ENCODE measurements at places on chromosomes 3 and 15. TPM values are rescaled to one million over a fixed set of nuclear protein-coding genes. Genes with fewer than 3 reads are reported as not detected.
A peak's percentile ranks its signal among the peaks of the same experiment; 100 is the strongest.

DNA sequence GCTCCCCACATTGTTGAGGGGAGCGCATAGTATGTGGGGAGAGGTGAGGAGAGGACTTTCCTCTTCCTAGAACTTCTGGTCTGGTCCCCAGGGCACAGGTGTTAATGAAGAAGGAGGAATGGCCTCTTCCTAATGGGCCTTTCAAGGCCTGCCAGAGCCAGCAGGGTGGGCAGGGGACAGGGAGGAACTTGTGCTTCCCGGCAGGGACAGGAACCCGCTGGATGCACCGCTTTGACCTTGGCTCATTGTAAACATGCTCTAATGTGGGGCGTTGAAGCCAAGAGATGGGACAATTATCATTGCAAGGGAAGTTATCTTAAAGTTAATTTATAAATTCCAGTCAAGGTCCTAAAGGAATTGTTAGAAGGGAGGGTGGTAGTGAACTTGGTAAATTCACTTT lies 21.0 kb upstream of the CHRNB4 start:
- H3K27me3 ChIP-seq, result no peaks in the 10 kb centered on the region
- H3K4me3 ChIP-seq, result no peak overlapping the region
- H3K36me3 ChIP-seq, result no peaks in the 10 kb centered on the region
- no peaks in the 10 kb centered on the region for H3K4me1 ChIP-seq
- no peak overlapping the region for H3K27ac ChIP-seq
- DNase-seq, result no peak

GRCh38 chr3:174232658-174233429 lies 626.3 kb upstream of the NAALADL2 start:
- H3K36me3 ChIP-seq, result no peaks in the 10 kb centered on the region
- no peak overlapping the region for H3K4me3 ChIP-seq
- no peaks in the 10 kb centered on the region for H3K4me1 ChIP-seq

- no peaks in the 10 kb centered on the region for H3K4me1 ChIP-seq
- no peak overlapping the region for H3K27ac ChIP-seq
- no peaks in the 10 kb centered on the region for H3K36me3 ChIP-seq
- no peak for DNase-seq
- H3K27me3 ChIP-seq, result peaks cover 14% of the 10 kb centered on the region
Measured at GRCh38 chr3:14620512-14620911, 31.1 kb upstream of the CCDC174 start.

DNA sequence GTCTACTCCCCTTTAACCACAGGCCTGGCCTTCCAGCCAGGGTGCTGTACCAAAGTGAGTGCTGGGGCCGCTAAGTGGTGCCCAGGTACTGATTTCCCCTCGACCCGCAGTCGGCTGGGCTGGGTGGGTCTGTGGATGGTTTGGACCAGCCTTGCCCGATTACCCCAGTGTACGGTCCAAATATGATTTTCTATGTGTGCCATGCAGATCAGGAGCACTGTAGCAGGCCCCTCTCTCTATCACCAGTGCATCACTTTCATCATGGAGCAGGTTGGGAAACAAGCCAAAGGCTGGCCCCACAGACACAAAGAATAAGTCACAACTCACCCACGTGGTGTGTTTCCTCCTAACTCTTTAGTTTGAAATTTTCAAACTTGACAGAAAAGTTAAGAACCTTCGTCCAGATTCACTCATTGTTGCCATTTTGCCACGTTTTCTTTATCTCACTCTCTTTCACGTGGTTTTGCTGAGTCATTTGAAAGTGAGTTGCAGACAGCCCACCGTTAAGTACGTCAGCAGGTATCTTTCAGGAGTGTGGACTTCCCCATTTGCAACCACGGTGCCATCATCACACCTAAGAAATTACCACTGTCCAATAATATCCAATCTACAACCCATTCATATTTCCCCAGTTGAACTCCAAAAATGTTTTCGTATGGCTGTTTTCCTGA lies 37.0 kb downstream of the ZNF710 start:
- peaks cover 81% of the 10 kb centered on the region for H3K4me1 ChIP-seq
- no peaks in the 10 kb centered on the region for H3K27me3 ChIP-seq
- peak overlapping the region; percentile 17 for H3K4me3 ChIP-seq
- no peaks in the 10 kb centered on the region for H3K36me3 ChIP-seq
- peak overlapping the region; percentile 71 for H3K27ac ChIP-seq

DNA sequence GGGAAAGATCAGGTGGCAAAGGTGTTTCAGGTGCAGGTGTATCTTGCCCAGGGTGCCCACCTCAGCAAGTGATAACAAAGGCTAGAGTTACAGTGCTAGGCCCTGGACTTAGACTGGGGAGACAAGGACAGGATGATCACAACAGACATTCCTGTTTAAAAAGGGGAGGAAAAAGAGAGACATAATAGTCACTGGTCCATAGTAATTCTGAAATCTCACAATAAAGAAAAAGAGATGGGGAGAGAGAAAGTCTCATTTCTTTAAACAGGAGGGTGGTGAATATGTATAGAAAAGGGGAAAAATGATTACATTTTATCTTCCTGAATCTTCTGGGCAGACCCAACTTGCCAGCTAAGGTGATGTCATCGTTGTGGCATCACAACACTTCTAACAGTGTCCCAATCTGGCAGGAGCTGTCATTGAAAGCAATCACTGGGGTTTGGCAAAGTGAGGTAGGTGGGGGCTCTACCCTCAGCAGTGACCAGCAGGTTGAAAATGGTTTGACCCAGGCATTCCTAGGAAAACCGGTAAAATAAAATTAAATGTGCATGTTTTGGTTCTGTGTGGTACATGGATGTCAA lies 99.5 kb downstream of the ZNF621 start:
- no peak overlapping the region for H3K27ac ChIP-seq
- DNase-seq, result peak; percentile 22
- no peaks in the 10 kb centered on the region for H3K27me3 ChIP-seq
- H3K36me3 ChIP-seq, result peaks cover 32% of the 10 kb centered on the region
- peaks cover 13% of the 10 kb centered on the region for H3K4me1 ChIP-seq

GRCh38 chr3:136350132-136350531 lies 100.0 kb downstream of the PCCB start:
- no peak overlapping the region for H3K27ac ChIP-seq
- H3K36me3 ChIP-seq, result peaks cover 39% of the 10 kb centered on the region
- H3K4me1 ChIP-seq, result peaks cover 3% of the 10 kb centered on the region
- no peak overlapping the region for H3K4me3 ChIP-seq

GRCh38 chr3:68274286-68274685 lies 619.9 kb upstream of the SUCLG2 start:
- H3K27ac ChIP-seq, result no peak overlapping the region
- no peaks in the 10 kb centered on the region for H3K36me3 ChIP-seq
- DNase-seq, result no peak
- H3K4me3 ChIP-seq, result no peak overlapping the region
- no peaks in the 10 kb centered on the region for H3K4me1 ChIP-seq

DNA sequence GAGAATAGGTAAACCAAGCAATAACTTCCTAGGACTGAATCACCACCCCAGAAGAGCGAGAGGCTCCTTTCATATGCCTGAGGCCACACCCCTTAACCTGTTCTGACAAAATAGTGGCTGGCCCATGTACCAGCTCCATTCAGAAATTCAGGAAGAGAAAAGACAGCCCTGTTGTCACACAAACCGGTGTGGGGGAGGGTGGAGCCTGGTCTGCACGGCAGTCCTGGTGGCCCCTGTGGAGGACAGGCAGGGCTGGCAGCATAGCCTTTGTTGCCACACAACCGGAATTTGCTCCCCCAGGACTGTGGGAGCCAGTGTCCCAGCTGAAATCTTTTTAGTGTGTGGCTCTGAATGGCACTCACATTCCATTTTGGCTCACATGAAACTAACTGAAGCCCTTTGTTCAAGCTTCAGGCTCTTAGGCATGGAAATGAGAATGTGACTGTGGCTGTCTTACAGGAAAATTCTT lies 23.8 kb downstream of the RLBP1 start:
- no peaks in the 10 kb centered on the region for H3K4me1 ChIP-seq
- no peak overlapping the region for H3K4me3 ChIP-seq
- H3K27me3 ChIP-seq, result no peaks in the 10 kb centered on the region

GRCh38 chr15:70066447-70066846 lies 31.3 kb downstream of the TLE3 start:
- peaks cover 87% of the 10 kb centered on the region for H3K36me3 ChIP-seq
- no peak overlapping the region for H3K4me3 ChIP-seq
- H3K27me3 ChIP-seq, result no peaks in the 10 kb centered on the region
- H3K27ac ChIP-seq, result no peak overlapping the region
- DNase-seq, result no peak

Gene MST1R
- 0.81 TPM for total RNA-seq

Gene GOLGA6D
- not detected for total RNA-seq
